ENCODE measurements at places on chromosomes 2 and 18.

GRCh38 chr2:39530411-39530866 is 93.4 kb upstream of the MAP4K3 start:
- no peak for DNase-seq
- H3K27ac ChIP-seq = no peak overlapping the region
- H3K4me3 ChIP-seq = no peak overlapping the region
- H3K36me3 ChIP-seq = no peaks in the 10 kb centered on the region

GRCh38 chr2:48059975-48060374 is 153.7 kb upstream of the FBXO11 start:
- H3K27me3 ChIP-seq = no peaks in the 10 kb centered on the region
- no peaks in the 10 kb centered on the region for H3K36me3 ChIP-seq
- DNase-seq = no peak
- no peak overlapping the region for H3K27ac ChIP-seq
- no peak overlapping the region for H3K4me3 ChIP-seq
- H3K4me1 ChIP-seq = no peaks in the 10 kb centered on the region

GRCh38 chr2:174914853-174915760 is 90.1 kb downstream of the CHN1 start:
- DNase-seq = peak; percentile 59
- no peak overlapping the region for H3K27ac ChIP-seq
- H3K4me1 ChIP-seq = no peaks in the 10 kb centered on the region

- no peaks in the 10 kb centered on the region for H3K36me3 ChIP-seq
- H3K27ac ChIP-seq = no peak overlapping the region
- H3K4me3 ChIP-seq = no peak overlapping the region
- H3K4me1 ChIP-seq = no peaks in the 10 kb centered on the region
These were observed 22.7 kb upstream of the NCK2 start for GRCh38 chr2:105721991-105722511.

- no peaks in the 10 kb centered on the region for H3K27me3 ChIP-seq
- H3K4me3 ChIP-seq = no peak overlapping the region
- H3K27ac ChIP-seq = no peak overlapping the region
- DNase-seq = no peak
- no peaks in the 10 kb centered on the region for H3K36me3 ChIP-seq
These were observed 114.7 kb downstream of the GULP1 start for GRCh38 chr2:188406414-188406813.

- no peaks in the 10 kb centered on the region for H3K27me3 ChIP-seq
- H3K27ac ChIP-seq = no peak overlapping the region
- H3K36me3 ChIP-seq = no peaks in the 10 kb centered on the region
- H3K4me1 ChIP-seq = peaks cover 12% of the 10 kb centered on the region
These were observed 23.8 kb upstream of the YWHAQ start for GRCh38 chr2:9654452-9655100.

GRCh38 chr2:233062451-233062850 is 2.3 kb downstream of the INPP5D start:
- H3K4me3 ChIP-seq = no peak overlapping the region
- no peaks in the 10 kb centered on the region for H3K36me3 ChIP-seq
- peak overlapping the region; percentile 89 for H3K27ac ChIP-seq
- H3K4me1 ChIP-seq = no peaks in the 10 kb centered on the region

Measured in adrenal gland (tissue), 19 donors.